Stimulated activated CD8-positive, alpha-beta memory T cell treated with anti-CD3 and anti-CD28 coated beads, Interleukin-12 subunit alpha, Interleukin-12 subunit beta, amount 100 ng/mL, for 1 hour (primary cell): ENCODE measurements at places on chromosomes 4 and X.

GRCh38 chrX:19019996-19020395 lies 36.1 kb upstream of the PHKA2 start:
- DNase-seq, result no peak

DNA sequence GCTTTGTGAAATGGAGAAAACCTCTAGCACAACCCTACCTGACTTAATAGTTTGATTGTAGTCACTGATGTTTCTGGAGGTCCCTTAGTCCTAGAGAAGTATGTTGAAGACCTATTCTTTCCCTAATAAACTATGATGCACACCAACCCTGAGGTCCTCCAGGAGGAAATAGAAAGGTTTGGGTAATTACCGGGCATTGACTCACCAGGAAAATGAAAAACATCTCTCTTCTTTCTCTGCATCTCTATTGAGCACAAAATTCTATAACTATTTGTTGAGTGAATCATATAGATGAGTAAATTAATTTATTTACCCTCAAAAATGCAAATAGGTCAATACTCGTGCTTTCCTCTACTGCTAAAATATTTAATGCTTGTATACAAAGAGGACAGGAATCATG lies 582.4 kb upstream of the FAM241A start:
- DNase-seq, result no peak

GRCh38 chr4:99991741-99992140 lies 41.7 kb upstream of the H2AZ1 start:
- DNase-seq, result no peak

DNA sequence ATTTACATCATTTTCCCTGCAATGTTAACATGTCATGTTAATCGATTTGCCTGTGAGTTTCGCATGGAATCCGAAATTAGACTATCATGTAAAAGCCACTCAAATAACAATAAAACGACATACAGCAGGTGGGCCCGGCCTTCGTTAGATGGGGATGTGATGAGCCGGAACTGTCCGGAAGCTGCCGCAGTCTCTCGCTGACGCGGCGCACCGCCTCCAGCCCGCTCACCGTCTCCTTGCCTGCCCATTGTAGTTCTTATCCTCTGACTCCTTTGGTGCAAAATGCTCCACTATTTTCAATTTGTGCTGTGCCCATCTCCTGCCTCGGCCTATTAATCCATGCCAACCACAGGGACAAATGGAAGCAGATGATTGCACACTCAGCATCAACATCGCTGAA lies 877.5 kb upstream of the TENM3 start:
- DNase-seq, result no peak

- DNase-seq, result no peak
These were observed at the start of gene TBC1D9 for GRCh38 chr4:140756319-140757231. Gene TBC1D9 (minus strand): TSS chr4:140756385. CDS start chr4:140756045, 340 bp downstream.

DNA sequence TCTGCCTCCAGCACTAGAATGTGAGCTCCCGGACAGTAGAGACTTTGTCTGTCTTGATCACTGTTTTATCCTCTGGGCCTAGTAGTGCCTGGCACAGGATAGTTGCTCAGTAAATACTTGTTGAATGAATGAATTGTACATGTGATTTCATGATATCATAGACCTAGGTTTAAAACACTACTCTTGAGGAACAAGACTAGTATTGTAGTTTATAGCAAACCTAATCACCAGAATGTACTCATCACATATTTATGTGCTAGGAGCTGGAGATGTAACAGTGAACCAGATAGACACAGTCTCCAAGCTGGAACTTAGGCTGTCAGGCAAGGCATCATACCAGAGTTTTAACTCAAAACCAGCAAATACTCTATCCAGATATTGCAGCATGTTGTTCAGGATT lies 23.5 kb downstream of the GAB3 start:
- no peak for DNase-seq

GRCh38 chr4:40596522-40596921 lies 33.1 kb downstream of the RBM47 start:
- no peak for DNase-seq

DNA sequence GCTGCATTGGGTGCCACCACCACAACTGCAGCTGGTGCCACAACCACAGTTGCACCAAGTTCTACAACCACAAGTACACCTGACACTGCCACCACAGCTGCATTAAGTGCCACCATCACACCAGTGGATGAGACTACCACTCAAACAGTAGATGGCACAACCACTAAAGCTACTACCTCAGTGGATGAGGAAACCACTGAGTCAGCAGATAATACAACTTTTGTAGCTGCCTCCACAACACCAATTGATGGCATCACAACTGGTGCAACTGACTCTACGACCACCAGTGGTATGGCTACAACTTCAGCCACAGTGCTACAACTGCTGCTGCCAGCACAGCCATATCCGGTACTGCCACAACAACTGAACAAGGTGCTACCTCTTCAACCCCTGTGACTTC lies 35.1 kb upstream of the CABS1 start:
- no peak for DNase-seq

- no peak for DNase-seq
These were observed 67.8 kb downstream of the WFS1 start for GRCh38 chr4:6337331-6337935.

DNA sequence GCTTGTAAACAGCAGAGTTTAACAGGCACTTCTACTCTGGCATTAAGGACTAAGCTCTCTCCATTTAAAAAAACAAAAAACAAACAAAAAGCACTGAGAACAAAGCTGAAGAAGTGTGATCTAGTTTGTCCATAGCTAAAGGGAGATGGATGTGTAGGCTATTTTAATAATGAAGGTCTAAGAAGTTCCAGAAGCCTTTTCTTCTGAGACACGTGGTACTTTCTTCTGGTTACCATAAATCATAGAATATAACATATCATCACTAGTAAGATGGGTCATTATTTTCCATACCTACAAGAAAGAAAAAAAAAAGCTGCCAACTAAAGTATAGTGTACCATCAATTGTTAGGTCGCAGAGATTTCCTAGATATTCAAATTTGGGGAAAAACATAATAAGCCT lies 722 bp upstream of the NBDY start:
- no peak for DNase-seq

DNA sequence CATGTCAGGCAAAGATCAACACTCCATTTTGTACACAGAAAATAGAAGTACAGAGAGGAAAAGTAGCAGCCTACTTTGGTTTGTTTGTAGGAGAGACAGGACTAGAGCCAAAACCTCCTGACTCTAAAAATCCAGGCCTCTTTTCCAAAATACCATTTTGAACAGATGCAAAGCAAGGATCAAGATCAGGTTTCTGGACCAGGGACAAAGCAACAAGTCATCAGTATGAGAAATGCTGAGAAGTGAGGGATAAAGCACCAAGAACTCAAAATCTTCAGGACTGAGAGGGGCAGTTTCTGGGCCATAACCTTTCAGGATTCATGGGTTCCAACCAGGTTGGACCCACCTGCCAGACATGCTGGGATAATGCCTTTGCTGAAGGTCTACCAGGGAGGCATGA lies 36.6 kb upstream of the MBTPS2 start:
- DNase-seq, result no peak

- no peak for DNase-seq
These were observed 147.7 kb downstream of the GASK1B start for GRCh38 chr4:158025131-158025530.

DNA sequence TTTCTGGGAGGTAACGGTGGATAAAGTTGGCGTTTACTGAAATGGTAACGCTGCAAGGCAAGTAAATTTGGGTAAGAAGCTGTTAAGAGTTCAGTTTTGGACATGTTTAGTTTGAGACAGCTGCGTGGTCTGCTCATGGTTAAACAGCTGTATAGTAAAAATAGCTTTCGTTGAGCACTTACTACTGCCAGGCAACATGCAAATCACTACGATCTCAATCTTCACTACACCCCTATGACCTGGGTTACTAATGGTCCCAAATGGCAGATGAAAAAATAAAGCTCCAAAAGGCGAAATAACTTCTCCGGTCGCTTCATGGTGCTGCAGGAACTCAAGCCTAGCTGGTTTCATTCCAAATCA lies 22.2 kb downstream of the FABP2 start:
- DNase-seq, result no peak

- DNase-seq, result no peak
These were observed 543.5 kb downstream of the PDHA2 start for GRCh38 chr4:96383349-96383748.

DNA sequence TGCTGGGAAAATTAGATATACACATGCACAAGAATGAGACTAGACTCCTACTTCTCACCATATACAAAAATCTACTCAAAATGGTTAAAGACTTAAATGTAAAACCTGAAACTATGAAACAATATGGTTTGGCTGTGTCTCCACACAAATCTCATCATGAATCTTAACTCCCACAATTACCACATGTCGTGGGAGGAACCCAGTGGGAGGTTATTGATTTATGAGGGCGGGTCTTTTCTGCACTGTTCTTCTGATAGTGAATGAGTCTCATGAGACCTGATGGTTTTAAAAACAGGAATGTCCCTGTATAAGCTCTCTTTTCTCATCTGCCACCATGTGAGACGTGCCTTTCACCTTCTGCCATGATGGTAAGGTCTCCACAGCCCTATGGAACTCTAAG lies 48.5 kb upstream of the DDX60 start:
- no peak for DNase-seq

GRCh38 chr4:29142708-29143107 lies 1577.5 kb upstream of the PCDH7 start:
- no peak for DNase-seq

GRCh38 chr4:12499693-12500092 lies 984.4 kb downstream of the RAB28 start:
- no peak for DNase-seq

GRCh38 chr4:128861856-128862518 lies 52.5 kb downstream of the JADE1 start:
- no peak for DNase-seq

DNA sequence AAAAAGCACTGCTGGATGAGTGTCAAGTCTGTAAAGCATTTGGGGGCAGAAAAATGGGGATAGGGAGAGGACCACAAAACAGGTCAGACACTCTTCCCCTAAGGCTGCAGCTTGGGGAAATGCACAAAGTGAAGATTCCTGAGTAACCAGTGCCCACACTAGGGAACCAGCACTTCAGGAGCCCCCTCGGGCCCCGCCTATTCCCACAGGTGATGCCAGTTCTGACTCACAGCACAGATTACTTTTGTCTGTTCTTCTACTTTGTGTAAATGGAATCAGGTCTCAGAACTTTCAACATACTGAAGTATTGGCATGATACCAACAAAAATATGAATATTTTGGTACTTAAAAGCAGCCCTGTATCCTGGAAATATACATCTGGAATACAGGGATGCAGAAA lies 112.5 kb downstream of the ADRA2C start:
- DNase-seq, result no peak

- DNase-seq, result no peak
These were observed 19.3 kb downstream of the GPR143 start for GRCh38 chrX:9746148-9746888.

DNA sequence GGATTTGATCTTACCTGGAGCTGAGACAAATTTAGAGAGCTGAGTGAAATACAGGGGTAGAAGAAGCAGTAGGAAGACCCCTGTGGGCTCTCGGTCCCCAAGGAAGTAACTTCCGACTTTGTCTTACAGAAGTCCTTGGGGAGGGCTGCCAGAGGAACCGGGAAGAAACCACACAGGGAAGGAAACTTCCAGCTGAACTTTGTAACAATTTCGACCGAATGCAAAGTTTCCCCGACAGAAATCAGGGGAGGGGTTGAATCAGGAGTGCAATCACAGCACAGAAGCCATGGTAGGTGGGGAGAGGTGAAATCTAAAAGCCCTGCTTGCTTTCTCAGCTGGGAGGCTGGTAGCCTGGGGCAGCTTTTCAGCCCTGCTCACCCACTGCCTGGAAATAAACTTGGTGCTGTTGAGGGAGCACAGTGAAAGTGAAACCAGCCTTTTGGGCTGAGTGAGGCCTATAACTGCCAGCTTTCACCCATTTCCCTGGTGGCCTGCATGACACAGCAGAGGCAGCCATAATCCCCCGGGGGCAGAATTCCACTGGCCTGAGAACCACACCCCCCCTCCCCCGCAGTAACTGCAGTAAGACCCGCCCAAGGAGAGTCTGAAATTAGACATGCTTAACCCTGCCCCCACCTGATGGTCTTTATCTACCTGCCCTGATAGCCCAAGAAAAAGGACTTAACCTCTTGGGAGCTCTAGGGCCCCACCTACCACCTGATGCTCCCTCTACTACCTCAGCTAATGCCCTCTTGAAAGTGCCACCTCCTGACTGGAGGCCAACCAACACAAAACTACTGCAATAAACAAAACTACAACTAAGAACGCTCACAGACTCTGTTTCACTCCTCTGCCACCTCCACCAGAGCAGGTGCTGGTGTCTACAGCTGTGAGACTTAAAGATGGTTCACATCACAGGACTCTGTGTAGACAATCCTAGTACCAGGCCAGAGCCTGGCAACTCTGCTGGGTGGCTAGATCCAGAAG lies 248.2 kb downstream of the PARM1 start:
- no peak for DNase-seq

- DNase-seq, result no peak
These were observed 106.0 kb upstream of the PLAC1 start for GRCh38 chrX:134764202-134764785.

DNA sequence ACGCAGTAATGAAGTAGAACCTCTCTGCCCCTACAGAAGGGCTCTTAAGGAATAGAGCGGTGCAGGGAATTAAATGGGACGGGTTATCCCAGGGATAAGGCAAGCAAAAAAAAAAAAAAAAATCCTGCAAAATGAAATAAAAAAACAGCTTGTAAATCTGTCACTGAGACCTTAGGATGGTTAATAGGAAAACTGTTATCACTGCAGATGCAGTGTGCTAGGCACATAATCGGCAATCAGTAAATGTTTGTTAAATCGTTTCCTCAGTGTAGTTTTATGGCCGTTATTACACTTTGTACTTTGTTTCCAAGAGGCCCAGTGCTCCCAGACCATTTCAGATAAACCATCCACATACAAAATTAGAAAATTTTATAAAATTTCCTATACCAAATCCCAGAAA lies 1.0 kb downstream of the HNRNPH2 start:
- no peak for DNase-seq

- DNase-seq, result no peak
These were observed 58.4 kb upstream of the TADA2B start for GRCh38 chr4:6984612-6985425.

DNA sequence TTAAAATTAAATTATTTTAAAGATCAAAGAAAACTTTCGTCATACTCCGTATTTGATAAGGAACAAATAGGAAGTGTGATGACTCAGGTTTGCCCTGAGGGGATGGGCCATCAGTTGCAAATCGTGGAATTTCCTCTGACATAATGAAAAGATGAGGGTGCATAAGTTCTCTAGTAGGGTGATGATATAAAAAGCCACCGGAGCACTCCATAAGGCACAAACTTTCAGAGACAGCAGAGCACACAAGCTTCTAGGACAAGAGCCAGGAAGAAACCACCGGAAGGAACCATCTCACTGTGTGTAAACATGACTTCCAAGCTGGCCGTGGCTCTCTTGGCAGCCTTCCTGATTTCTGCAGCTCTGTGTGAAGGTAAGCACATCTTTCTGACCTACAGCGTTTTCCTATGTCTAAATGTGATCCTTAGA lies at the start of gene CXCL8:
Gene CXCL8 (plus strand): TSS at position 217 of the 426 bp plus-strand sequence. CDS start 90 bp downstream, at position 307.
- no peak for DNase-seq

GRCh38 chrX:2708021-2708420 lies 16.9 kb downstream of the CD99 start:
- no peak for DNase-seq

DNA sequence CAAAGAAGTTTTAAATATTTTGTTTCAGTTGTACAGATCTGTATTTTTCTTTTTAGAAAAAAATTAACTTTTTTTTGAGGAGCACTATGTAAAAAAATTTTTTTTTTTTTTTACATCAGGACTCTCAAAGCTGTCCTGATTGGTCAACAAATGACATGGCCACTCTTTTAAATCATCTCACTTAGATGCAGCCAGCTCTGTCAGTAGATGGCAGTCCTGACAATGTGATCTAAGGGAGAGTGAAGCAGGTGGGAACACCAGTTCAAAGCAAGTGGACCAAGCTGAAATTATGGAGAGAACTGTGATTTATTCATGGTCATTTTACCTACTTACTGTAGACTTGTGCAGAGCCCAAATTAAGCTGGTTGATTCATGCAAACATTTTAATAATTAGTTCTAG lies 174.7 kb upstream of the GPRIN3 start:
- no peak for DNase-seq
